NCI-H2029 treated with DMSO at 0.1 percent for 48 hours (cell line): ENCODE measurements at places on chromosomes 16 and 17.

DNA sequence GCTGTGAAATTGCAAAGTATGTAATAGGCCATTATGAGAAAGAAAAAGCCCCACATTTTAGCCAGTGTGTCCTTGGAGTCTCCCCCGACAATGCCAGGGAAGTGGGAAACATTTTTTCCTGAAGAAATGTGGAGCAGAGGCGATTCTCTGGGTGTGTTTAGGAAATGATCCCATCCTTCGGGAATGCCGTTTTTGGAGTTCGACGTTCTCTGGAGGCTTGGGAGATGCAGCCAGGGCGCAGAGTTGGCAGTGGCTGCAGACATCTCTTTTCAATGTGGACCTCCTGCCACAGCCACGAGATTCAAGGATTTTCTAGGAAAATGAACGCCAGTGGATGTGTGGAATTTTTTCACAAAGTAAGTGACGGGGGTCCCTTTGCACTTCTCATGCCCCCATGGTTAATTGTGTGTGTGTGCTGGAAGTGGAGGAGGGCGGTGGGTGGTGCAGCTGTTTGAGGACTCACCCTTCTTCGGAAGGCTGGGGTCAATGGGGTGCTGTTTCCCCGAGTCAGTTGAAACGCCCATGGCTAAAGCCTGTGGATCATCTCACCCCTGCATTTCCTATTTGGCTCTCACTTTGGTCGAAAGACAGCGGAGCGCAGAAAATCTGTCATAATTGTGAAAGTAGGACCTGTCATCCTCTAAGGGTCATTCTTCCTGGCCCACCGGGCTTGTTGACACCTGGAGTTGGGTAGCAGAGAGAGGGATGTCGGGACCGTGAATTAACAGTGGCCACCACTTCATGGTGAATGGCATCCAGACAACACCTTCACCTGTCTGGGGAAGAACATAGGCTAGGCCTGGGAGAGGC is 73.2 kb downstream of the CMIP start:
- DNase-seq: no peak

DNA sequence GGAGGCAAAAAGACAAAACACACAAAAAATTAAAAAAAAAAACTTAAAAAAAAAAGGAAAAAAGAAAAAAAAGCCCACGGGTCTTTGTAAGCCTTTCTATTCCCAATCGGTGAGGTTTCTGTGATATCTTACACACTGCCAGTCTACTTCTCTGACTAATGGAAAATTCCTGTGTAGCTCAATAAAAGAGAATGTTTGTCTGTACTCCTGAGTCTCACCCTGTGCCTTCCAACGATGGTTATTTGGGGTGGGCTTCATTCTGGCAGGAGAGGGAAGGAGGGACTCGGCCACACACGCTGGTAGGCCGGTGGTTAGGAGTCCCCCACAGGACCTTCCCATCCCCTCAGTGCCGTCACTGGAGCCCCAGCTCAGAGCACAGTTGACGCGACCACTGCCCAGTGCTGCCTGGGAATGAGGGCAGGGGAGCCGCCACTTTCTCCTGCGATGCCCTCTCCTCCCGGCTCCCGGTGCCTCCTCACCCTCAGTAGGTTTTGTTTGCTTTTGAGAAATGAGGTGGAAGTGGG is 68.0 kb downstream of the AMFR start:
- no peak for DNase-seq

GRCh38 chr16:20617271-20617670 is 41.1 kb upstream of the ACSM2B start:
- DNase-seq: no peak

DNA sequence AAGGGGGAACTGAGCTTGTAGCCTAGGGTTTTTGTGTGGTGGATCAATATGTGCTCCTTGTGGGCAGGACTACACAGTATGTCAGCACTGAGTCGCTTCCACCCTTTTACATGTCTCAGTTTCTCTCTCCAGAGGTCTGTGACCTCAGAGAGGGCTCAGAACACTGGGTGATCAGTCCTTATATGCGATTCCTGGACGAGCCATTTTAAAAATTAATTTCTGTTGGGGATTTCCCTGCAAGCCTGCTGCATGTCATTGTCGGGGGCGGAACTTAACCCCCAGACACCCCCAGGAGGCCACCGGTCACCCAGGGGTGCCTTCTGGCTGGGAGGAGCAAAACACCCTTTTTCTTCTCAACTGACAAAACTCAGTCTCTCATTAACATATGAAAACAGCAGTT is 14.1 kb downstream of the DHRS7B start:
- no peak for DNase-seq

- DNase-seq: no peak
Observed at GRCh38 chr16:22333457-22333994, 36.3 kb downstream of the POLR3E start.

DNA sequence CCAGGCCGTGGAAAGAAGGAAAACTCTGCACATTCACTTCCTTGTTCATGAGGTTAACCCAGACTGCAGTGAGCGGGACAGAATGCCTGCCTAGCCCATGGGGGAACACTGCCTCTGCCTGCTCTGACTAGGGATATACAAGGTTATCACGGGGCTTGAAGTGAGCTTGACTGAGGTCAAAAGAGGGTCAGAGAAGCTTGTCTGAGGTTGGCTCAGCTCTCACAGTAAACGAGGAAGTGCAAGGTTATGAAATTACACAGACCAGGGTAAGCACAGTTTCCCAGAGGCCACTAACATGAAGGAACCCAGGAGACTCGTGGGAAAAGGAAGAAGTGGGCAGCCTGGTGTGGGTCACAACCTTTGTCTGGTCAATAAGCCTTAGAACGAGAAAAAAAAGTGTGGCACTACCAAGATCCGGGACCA is 28.7 kb downstream of the HIC1 start:
- DNase-seq: no peak
